ENCODE measurements at places on chromosomes 3 and 15.

DNA sequence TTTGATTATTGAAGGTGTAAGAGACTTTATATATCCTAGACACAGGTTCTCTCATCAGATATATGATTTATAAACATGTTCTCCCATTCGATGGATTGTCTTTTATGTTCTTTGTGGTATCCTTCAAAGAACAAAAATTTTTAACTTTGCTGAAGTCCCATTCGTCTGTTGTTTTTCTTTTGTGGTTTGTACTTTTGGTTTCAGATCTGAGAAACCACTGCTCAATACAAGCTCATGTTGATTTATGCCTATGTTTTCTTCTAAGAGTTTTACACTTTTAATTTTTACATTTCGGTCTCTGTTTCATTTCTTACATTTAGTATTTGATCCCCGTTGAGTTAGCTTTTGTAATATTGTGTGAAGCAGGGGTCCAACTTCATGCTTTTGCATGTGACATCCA is 103.3 kb upstream of the SPRED1 start:
- no peak for DNase-seq
- no peaks in the 10 kb centered on the region for H3K27me3 ChIP-seq
- H3K4me3 ChIP-seq: no peak overlapping the region

- H3K4me1 ChIP-seq: peaks cover 15% of the 10 kb centered on the region
- H3K27ac ChIP-seq: peak overlapping the region; percentile 64
- peak overlapping the region; percentile 26 for H3K4me3 ChIP-seq
- H3K36me3 ChIP-seq: no peaks in the 10 kb centered on the region
These were observed 62.5 kb downstream of the MYO5A start for GRCh38 chr15:52466134-52466701.

GRCh38 chr3:169901453-169901852 is 9.9 kb upstream of the SAMD7 start:
- H3K27ac ChIP-seq: no peak overlapping the region
- H3K36me3 ChIP-seq: peaks cover 10% of the 10 kb centered on the region
- H3K27me3 ChIP-seq: no peaks in the 10 kb centered on the region
- no peak overlapping the region for H3K4me3 ChIP-seq
- H3K4me1 ChIP-seq: peaks cover 4% of the 10 kb centered on the region

GRCh38 chr3:169634618-169635236 is 28.8 kb downstream of the MECOM start:
- H3K4me3 ChIP-seq: no peak overlapping the region
- H3K27me3 ChIP-seq: no peaks in the 10 kb centered on the region
- H3K36me3 ChIP-seq: no peaks in the 10 kb centered on the region
- no peak overlapping the region for H3K27ac ChIP-seq
- DNase-seq: no peak

- no peak overlapping the region for H3K27ac ChIP-seq
- no peak overlapping the region for H3K4me3 ChIP-seq
- H3K36me3 ChIP-seq: no peaks in the 10 kb centered on the region
- H3K4me1 ChIP-seq: peaks cover 11% of the 10 kb centered on the region
- no peak for DNase-seq
- no peaks in the 10 kb centered on the region for H3K27me3 ChIP-seq
These were observed 11.8 kb downstream of the PARP15 start for GRCh38 chr3:122589297-122589696.

- peaks cover 19% of the 10 kb centered on the region for H3K27me3 ChIP-seq
- H3K4me3 ChIP-seq: no peak overlapping the region
- peak; percentile 88 for DNase-seq
- H3K4me1 ChIP-seq: no peaks in the 10 kb centered on the region
These were observed 7.1 kb downstream of the CELF6 start for GRCh38 chr15:72312605-72313447.

DNA sequence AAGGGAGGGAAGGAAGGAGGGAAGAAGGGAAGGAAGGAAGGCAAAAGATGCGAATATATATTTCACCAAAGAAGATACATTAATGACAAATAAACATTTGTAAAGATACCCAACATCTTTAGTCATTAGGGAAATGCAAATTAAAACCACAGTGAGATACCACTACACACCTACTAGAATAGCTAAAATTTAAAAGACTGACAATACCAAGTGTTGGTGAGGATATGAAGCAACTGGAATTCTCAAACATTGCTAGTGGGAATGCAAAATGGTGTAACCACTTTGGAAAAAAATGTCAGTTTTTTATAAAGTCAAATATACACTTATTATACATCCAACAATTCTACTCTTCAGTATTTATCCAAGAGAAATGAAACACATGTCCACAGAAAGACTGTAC is 4.3 kb upstream of the COLQ start:
- H3K36me3 ChIP-seq: no peaks in the 10 kb centered on the region
- peaks cover 7% of the 10 kb centered on the region for H3K4me1 ChIP-seq
- no peak overlapping the region for H3K4me3 ChIP-seq
- H3K27ac ChIP-seq: no peak overlapping the region

GRCh38 chr3:88784925-88785324 is 322.5 kb upstream of the EPHA3 start:
- DNase-seq: no peak
- no peak overlapping the region for H3K27ac ChIP-seq
- no peaks in the 10 kb centered on the region for H3K27me3 ChIP-seq
- no peak overlapping the region for H3K4me3 ChIP-seq
- H3K4me1 ChIP-seq: no peaks in the 10 kb centered on the region

DNA sequence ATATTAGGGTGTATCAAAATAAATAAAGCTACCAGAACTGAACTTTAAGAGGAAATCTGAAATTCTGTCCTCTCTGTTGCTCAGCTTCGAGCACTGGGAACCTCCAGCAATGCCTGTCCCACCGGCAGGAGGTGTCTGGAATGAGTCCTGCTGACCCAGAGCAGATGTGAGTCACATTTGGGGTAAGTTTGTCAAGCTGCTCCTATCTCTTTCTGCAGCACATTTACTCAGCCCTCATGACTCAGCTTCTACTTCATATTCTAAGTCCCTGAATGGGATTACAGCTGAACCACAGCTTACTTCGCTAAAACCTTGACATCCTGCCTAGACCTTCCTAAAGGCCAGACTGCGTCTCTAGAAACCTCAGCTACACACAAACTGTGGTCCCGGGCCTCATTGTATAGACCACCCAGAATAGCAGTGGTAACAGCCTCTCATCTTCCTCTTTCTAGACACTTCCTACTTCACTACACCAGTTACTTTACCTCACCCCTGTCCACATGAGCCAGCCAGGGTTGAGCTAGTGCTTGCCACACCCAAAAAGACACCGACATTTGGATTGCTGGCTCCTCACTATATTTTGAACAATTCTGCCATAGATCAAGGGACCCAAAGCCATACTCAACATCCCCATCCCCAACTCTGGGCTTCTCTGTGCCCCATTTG is 109.6 kb upstream of the TMCO5A start:
- no peak overlapping the region for H3K27ac ChIP-seq
- no peaks in the 10 kb centered on the region for H3K27me3 ChIP-seq
- no peak for DNase-seq
- no peak overlapping the region for H3K4me3 ChIP-seq

DNA sequence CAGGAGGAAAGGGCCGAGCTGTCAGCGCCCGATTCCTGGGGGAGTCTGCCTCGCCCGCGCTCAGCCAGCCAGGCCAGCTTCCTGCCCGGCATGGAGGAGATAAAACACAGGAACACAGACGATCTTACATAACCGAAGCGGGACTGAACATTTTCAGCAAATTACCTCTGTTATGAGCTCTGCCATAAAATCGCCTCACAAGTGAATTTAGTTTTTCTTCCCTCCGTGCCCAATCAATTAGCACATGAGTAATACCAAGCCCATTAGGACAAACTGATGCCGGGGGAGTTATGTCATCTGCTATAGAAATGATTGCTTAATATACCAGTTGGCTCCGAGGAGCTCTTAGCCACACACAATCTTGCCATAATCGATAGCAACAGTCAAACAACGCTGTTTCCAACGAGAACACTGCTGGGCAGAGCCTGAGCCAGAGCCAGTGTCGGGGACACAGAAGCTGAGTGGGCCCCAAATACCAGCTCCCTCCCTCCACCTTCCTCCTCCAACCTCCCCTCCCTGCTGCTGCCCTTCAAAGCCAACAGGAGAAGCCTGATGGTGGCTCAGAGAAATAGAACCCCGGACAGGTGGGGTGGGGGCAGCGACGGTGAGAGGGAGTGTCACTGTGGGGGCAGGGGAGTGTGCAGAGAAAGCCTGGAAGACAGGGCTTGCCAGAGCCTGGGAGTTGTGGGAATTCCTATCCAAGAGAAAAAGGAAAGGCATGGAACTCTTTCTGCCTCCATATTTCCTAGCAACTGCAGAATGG is 279.4 kb upstream of the TLE3 start:
- H3K27me3 ChIP-seq: no peaks in the 10 kb centered on the region
- H3K27ac ChIP-seq: no peak overlapping the region
- peaks cover 23% of the 10 kb centered on the region for H3K4me1 ChIP-seq

- H3K4me1 ChIP-seq: no peaks in the 10 kb centered on the region
- H3K4me3 ChIP-seq: no peak overlapping the region
- H3K36me3 ChIP-seq: no peaks in the 10 kb centered on the region
- H3K27me3 ChIP-seq: no peaks in the 10 kb centered on the region
- no peak for DNase-seq
These were observed 819 bp downstream of the KLHL40 start for GRCh38 chr3:42685891-42686820.

DNA sequence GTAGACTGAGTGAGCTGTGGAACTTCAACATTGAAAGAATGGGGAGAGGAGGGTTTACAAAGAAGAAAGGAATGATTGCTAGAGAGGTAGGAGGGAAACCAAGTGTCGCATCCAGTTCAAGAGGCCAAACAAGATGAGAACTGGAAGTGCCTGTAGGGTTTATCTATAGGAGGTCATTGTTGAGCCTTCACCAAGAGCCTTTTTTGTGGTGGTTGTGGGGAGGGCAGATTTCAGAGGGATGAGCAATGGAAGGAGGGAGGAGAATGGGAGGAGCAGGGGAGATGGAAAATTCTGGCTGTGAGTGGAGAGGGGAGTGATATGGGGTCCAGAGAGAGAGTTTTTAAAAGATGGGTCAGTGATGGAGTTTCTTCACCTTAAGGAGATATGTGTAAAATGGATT is 8.5 kb downstream of the PDIA5 start:
- DNase-seq: no peak
- no peaks in the 10 kb centered on the region for H3K36me3 ChIP-seq
- no peak overlapping the region for H3K4me3 ChIP-seq
- no peaks in the 10 kb centered on the region for H3K27me3 ChIP-seq
- H3K4me1 ChIP-seq: peaks cover 12% of the 10 kb centered on the region

- H3K27me3 ChIP-seq: no peaks in the 10 kb centered on the region
- DNase-seq: peak; percentile 27
- H3K4me3 ChIP-seq: peak overlapping the region; percentile 8
- H3K27ac ChIP-seq: no peak overlapping the region
- H3K4me1 ChIP-seq: peaks cover 26% of the 10 kb centered on the region
- H3K36me3 ChIP-seq: no peaks in the 10 kb centered on the region
These were observed 482.0 kb upstream of the SUCLG2 start for GRCh38 chr3:68136411-68136810.

DNA sequence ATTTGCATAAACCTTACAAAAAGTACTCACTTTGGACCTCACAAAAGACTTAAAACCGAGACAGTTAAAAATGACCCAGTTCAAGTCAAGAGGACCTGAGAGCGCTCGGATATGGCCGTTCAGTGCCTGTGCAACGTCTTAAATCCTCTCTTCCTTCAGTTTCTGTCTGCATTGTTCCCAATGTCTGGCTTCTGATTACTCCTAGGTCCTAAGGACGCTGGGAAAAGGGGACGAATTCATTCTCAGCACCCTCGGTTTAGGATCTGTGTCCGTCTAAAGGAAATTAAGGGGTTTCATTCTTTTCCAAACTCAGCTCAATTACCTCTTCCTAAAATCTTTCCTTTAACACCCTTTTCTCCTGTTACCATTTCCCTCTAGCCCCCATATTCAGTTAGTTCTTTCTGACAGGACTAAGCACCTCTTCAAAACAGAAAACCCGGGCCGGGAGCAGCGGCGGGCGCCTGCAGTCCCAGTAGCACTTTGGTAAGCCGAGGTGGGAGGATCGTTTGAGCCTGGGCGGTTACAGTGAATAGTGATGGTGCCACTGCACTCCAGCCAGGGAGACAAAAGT is 970 bp downstream of the DPPA4 start:
- H3K4me1 ChIP-seq: peaks cover 44% of the 10 kb centered on the region
- no peaks in the 10 kb centered on the region for H3K27me3 ChIP-seq
- H3K4me3 ChIP-seq: peak overlapping the region; percentile 96
- DNase-seq: no peak

DNA sequence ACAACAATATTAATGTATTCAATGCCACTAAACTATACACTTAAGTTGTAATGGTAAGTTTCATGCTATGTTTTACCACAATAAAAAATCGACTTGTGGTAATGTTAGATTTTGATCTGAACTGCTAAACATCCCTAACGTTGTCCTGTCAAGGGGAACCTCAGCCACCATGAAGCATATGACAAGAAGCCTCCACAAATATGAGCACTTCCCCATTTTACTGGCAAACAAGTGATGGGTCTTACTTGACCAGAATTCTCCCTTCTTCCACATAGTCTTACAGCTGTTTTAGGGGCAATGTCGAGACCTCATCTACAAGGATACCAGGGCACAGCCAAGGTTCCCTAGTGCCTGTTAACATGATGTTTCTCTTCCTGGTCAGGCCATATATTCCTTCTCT is 124.2 kb upstream of the ABI3BP start:
- no peaks in the 10 kb centered on the region for H3K4me1 ChIP-seq
- DNase-seq: no peak
- no peak overlapping the region for H3K4me3 ChIP-seq
- H3K36me3 ChIP-seq: no peaks in the 10 kb centered on the region

DNA sequence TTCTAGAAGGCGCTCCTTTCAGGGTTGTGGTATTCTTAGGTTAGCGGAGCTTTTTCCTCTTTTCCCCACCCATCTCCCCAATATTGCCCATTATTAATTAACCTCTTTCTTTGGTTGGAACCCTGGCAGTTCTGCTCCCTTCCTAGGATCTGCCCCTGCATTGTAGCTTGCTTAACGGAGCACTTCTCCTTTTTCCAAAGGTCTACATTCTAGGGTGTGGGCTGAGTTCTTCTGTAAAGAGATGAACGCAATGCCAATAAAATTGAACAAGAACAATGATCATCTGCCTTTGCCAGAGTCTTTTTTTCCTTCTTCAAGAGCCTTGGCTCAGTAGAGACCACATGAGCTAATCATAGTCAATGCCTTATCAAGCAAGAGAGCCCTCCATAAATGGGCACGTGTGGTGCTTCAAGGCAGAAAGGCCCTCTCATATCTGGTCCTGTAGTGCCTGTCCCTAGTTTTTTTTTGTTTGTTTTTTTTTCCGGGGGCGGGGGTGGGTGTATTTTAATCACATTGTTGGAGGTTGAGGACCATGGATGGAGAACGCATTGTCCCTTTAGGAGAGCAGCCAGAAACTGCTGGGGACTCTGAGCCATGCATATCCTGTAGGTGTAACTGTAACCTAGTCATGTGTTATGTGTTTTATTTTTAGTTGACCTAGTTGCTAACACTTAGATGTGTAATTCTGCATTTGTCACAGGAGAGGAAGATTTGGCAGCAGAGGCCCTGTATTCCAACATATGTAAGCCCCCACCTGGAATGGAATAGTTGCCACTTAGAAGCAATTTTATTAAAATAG is 64.7 kb upstream of the ACAD9 start:
- DNase-seq: no peak
- H3K36me3 ChIP-seq: peaks cover 22% of the 10 kb centered on the region

All from GM23338 (cell line).